ENCODE measurements at places on chromosomes 4 and X. TPM values are rescaled to one million over a fixed set of nuclear protein-coding genes. Genes with fewer than 3 reads are reported as not detected.

MTNR1A gene
- total RNA-seq: 0.34 TPM

UGT2B10 gene
- total RNA-seq: not detected

FHIP1A gene
- 4.1 TPM for total RNA-seq

KIAA1210 gene
- total RNA-seq: not detected

Measured in astrocyte (in vitro differentiated cells and primary cell).